CMK (cell line): ENCODE measurements at places on chromosomes 6 and 20.
A peak's percentile ranks its signal among the peaks of the same experiment; 100 is the strongest.

DNA sequence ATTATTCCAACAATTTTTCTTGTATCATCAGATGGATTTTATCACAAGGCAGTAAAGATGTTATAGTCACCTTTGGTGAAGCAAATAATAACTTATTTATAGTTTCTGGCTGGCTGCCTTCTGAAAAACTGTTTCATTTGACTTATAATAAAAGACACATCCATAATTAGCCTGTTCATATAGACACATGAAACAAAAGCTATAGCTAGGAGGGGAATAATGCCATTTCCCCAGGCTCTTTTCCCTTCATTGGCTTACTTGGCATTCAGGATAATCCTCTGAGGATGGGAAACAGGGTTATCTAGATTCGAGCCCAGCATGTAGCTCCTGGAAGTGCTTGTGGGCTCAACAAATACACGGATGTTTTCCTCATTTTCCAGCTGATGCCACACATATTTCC is 17.5 kb downstream of the MMP24 start:
- DNase-seq = no peak

DNA sequence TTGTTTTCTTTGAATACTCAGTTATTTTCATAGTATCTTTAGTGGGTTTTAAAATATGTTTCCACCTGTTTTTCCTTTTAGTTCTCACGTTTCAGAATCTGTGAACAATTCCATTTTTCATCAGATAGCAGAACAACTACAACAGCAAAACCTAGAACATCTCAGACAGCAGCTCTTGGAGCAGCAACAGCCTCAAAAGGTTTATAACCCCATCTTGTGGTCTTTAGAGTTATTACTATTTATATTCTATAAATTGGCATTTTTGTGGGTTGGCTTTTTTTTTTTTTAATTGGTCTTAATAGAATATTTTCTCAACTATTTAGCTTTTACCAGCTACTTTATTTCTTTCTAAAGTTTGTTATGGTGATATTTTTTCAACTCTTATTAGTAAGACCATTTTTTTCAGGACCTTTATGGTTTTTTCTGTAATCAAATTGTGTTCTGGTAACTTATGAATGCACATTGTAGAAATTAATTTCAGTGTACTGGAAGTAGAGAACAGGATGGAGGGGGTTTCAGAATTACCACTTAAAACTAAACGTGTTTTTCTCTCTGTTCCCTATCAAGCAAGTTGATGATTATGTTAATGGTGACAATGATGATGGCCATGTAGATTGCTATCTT is 72.2 kb downstream of the SCAF8 start:
- DNase-seq = no peak

- no peak for DNase-seq
These were observed 9.2 kb upstream of the C6orf141 start for GRCh38 chr6:49541210-49541724.

- DNase-seq = no peak
These were observed 345.3 kb upstream of the ZFP64 start for GRCh38 chr20:52536841-52537400.

GRCh38 chr6:34745277-34746103 is 11.8 kb upstream of the SNRPC start:
- DNase-seq = no peak

DNA sequence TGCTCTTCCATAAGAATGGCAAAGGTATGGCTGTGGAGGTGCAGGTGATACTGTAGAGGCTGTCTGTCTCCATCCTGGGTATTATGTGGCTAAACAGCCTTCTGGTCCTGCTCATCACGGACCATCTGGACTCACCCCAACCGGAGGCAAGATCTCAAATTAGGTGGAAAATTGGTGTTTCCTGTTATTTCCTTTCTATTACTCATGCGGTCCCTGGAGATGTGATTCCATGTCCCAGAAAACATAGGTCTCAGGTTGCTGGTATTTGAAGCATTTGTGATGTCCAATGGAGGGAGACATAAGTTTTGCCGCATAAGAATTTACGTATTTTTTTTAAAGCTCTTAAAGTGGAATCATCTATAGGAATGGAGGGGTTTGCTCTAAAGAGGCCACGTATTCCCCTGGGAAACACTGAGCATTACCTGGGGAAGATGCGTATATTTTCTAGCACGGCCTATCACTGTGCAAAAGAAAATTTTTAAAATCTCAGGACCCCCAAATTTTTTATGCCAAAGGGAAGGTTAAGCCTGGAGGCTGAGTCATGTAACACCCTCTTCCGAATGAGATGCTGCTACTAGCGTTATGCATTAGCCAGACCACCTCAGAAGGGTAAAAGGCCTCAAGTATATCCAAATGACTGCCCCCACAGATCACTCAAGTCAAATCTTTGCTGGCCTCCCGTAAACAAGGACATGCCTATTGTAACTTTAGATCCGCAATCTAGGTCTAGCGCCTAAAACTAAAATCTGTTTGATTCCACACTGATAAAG is 22.4 kb upstream of the PBOV1 start:
- DNase-seq = no peak

- DNase-seq = no peak
These were observed 443 bp downstream of the RMND1 start for GRCh38 chr6:151451417-151451949.

DNA sequence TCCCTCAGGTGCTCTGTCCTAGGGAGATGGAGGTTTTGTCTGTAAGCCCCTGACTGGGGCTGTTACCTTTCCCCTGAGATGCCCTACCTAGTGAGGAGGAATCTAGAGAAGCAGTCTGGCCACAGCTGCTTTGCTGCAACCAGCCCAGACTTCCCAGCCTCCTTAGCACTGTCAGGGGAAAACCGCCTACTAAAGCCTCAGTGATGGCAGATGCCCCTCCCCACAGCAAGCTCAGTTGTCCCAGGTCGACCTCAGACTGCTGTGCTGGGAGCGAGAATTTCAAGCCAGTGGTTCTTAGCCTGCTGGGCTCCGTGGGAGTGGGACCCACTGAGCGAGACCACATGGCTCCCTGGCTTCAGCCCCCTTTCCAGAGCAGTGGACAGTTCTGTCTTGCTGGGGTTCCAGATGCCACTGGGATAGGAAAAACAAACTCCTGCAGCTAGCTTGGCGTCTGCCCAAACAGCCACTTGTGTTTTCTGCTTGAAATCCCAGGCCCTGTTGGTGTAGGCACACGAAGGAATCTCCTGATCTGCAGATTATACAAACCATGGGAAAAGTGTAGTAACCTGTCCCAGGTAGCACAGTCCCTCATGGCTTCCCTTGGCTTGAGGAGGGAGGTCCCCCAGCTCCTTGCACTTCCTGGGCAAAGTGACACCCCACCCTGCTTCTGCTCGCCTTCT is 146.4 kb upstream of the PROKR2 start:
- DNase-seq = no peak

- peak; percentile 94 for DNase-seq
These were observed 46.9 kb upstream of the CD93 start for GRCh38 chr20:23132930-23133559.

DNA sequence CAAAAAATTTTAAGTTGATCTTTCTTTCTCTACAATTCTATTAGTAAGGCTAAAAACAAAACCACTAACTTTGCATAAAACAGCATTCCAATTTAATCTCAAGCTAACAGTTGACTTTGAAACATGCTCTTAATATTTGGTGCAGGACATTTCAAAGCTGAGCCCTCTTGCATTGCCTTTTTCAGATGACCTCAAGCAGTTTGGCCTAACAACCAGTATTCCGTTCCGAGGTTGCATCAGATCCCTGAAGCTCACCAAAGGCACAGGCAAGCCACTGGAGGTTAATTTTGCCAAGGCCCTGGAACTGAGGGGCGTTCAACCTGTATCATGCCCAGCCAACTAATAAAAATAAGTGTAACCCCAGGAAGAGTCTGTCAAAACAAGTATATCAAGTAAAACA is 194.0 kb downstream of the ARHGAP18 start:
- DNase-seq = no peak

DNA sequence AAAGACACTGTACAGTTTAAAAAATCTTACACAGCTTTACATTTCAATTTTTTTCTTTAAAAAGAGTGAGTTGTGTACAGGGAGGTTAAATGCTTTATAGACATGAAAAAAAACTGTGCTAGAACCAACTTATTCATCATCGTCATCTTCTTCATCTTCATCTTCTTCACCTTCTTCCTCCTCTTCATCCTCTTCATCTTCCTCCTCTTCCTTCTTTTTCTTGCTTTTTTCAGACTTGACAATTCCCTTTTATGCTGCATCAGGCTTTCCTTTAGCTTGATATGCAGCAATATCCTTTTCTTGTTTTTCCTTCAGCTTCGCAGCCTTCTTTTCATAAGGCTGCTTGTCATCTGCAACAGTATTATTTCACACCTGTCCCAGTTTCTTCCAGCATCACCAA is 34.3 kb upstream of the TMEM30A start:
- DNase-seq = no peak

DNA sequence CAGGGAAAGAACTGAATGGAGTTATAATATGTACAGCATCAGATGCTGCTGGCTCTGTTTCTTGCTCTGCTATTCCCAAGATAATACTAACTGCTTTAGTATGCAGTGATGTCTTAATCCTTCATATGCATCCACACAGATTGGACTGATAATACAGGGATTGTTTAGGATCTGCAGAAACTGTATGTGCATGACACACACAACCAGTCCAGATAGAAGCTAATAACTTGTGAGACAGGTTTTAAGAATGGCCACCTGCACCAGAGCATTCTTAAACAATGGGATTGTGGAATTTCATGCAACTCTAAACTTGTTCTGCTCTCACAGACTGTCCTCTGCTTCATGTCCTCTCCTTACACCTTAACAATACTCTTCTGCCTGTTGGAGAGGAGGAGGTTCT is 90.9 kb downstream of the SPTLC3 start:
- no peak for DNase-seq

- no peak for DNase-seq
These were observed 155.5 kb downstream of the THBS2 start for GRCh38 chr6:169098116-169098515.

GRCh38 chr6:90938122-90938521 is 351.2 kb upstream of the MAP3K7 start:
- no peak for DNase-seq

- DNase-seq = no peak
These were observed 53.9 kb downstream of the HS3ST5 start for GRCh38 chr6:114288701-114289495.

DNA sequence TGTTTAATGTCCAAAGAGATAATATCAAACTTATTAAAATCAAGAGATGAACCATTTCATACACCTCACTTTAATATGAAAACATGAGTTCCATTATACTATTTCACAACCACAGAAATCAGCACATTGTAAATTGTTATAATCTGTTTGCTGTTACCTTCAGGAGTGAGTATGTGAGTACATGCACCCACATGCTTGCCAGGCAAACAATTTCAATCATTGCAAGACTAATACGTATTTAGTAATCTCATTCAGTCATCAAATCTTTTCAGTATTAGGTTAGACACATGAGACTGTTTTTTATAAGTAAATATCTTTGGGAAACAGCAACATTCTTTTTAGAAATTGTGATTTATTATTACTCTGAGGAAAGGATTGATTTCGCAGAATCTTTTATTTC is 9.3 kb upstream of the EPM2A start:
- DNase-seq = no peak

DNA sequence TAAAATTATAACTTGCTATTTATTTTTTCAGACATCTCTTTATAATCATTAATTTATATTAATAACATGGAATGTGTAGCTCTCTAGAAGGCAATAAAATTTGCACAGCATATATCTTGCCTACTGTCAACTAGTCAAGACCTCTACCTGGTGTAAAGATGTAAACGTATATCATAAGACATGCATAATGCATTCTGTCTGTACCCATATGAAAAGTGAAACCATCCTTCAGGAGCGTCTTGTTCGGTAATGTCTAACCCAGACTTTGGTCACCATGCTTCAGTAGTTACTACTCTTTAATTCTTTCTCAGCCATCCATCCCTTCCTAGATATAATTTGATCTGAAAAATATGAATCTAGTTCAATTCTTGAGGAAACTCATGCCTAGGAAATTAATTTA is 21.0 kb downstream of the CEP43 start:
- DNase-seq = no peak

DNA sequence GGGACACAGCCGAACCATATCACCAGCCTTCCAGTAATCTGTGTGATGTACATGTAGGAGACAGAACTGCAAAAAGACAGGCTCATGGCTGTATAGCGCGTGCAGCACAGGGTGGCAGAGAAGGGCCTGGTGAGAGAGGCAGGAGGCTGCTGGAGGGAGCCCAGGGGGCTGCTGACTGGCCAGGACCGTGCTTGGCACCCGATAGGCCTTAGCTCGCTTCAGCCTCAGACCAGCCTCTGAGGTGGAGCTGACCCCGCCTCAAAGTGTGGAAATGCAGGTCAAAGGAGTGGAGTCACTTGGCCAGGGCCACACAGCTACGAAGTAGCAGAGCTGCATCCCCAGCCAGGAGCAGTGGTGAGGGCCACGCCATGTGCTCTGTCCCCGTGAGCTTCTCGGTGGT is 707.6 kb downstream of the QKI start:
- no peak for DNase-seq

DNA sequence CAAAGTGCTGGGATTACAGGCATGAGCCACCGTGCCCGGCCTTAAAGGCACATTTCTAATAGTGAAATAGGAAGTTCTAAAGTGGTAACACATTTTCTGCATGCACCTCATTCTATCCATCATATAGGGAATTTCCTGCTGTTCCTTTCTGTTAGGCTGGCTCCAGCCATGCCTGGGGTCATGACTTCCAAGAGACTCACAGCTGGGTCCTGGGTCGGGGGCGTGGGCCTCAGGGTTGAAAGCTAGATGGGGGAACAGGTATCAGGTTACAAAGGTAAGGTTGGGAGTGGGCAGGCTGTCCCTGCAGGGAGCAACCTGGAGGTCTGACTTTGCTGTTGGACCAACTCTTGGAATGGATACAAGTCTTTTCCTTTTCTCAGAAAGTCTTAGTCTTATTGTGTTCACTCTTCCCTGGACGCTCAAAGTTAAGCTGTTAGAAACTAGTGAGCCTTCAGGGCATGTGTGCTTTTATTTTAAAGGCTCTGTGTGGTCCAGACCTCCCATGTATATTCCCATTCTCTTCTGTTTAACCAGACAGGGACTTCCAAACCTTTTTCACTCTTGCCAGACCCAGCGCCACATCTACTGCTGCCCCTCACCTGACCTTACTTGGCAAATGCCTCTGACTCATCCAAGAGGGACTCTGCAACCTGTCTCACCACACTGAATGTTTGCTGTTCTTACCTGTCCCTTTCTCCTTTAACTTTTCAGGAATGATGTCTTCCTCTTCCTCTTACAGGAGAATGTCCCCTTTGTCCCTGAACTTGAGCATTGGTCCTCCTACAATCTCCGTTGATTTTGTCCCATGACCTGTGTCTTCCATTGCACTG is 64.4 kb downstream of the TMEM170B start:
- DNase-seq = no peak

- no peak for DNase-seq
These were observed 39.1 kb downstream of the ADGRF5 start for GRCh38 chr6:46882645-46883044.
